Karpas-422 (cell line): ENCODE measurements at places on chromosomes 12 and 14.

DNA sequence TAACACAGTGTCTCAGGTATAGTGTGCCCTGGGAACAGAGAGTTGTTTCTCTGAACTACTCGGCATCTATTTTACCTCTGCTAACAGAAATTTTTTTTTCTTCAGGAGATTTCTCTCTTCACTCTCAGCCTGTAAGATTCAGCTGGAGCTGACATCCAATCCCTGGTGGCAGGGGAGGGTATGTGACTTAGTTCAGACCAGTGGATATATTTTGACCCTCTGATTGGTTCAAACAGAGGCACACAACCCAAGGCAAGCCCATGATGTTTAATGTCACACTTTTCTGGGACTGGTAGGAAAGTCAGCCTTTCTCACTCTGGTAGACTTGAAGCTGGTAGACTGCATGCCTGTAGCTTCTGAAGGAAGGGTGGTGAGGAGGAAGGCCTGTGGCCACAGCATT lies 147.9 kb downstream of the HMGA2 start:
- DNase-seq: no peak

GRCh38 chr14:23104591-23105347 lies at the start of gene CIROP:
Gene CIROP, minus strand, starts transcription at chr14:23104989. Its CDS starts 69 bp downstream, at chr14:23104920.
- DNase-seq: no peak

DNA sequence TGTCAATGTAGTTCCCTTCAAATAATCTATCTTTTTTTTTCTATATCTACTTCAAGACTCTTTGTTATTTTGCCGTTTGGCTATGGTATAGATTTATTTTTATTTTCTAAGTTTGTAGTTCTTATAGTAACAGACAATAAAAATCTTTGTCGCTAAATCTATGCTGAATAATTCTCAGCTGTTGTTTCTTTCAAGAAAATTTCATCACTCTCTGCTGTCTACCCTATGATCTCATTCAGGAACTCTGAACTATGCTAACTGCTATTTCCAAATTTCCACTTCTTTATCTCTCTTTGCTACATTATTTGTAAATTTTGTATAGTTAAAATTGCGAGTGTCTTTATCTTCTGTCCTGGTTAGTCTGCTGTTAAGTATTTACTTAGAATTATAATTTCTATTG lies 353.6 kb downstream of the LRFN5 start:
- DNase-seq: no peak

- DNase-seq: no peak
These were observed 435.7 kb downstream of the CCER1 start for GRCh38 chr12:90519285-90519684.

DNA sequence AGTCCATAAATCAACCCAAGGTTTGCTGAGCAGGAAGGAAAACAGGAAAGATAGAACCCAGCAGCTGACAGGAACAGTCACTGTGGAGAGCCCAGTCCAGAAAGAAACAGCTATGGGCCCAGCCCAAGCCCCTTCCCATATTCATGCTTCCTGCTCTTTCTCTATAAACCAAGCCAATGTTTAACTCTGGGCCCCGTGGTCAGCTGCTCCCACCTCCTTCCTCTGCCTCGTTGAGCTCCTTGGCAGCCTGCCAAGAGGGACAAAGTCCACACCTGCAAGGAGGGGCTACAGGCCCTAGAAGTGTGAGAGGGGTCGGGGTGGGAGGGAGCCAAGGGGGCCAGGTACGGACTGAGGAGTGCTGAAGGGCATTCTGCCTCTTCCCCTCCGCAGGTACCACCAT lies 10.0 kb downstream of the SLC6A13 start:
- no peak for DNase-seq

DNA sequence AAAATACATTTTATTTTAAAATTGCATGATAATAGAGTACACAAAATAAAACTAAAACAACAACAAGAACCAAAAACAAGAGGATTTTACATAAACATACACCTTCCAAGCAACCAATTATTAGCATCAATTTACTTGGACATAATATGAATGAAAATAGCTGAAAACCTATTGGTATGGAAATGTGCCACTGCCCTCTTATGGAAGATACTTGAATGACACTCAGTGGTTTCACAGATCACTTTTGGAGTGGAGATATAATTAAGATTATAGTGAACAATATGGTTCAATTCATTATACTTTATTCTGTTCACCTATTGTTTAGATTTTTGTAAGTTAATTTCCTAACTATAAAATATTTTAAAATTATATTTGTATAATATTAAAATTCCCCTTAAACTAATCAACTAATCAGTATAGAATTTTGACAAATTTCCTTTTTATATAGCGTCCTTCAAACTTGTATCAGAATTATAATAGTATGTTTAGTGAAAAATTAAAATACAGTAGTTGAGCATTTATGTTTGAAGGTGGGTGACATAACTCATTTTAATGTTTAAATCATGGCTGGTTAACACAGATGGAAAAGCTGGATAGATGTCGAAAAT lies 70.1 kb downstream of the SLC6A15 start:
- DNase-seq: peak; percentile 75

DNA sequence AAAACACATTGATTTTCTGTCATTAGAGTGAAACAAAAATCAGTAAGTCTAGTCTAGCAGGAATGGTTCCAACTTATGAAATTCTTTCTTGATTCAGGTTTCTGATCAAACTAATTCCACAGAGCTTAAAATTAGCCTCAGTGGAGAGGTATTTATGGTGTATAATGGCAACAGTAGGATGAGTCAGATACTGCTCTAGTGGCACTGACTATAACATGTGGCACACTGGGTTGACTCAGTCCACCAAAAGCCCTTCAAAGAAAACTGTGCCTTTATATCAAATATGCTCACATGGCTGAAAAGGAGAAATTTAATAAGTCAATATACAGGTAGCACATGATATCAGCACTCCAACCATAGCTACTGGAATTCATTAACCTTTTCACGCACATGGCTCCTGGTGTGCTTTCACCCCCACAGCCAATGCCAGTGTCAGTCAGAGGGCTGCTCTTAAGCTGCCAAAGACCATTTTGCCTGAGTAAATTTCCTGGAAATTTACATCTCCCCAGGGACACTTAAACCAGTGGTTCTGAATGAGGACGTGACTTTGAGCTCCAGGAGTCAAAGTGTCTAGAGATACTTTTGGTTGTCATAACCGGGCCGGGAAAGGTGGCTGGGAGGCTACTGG lies 21.7 kb upstream of the CATSPERB start:
- DNase-seq: no peak

GRCh38 chr14:60221457-60221856 lies 27.6 kb upstream of the PPM1A start:
- no peak for DNase-seq

DNA sequence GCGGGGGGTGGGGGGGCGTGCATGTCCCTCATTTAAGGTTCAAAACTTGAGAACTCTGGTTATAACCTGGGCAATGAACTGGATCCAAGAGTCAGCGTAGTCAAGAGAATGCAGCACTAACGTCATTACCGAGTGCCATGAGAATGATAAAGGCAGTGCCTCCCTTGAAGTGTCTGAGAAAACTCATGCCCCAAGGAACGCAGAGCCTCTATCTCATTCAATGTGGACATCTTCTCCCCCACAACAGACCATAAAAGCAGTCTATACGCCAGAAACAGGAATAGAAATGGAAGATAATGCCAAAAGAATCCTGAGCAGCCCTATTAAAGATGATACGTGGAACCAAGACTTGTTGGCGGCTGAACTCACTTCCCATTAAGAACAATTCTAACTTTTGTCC lies 208.6 kb downstream of the MED13L start:
- no peak for DNase-seq

DNA sequence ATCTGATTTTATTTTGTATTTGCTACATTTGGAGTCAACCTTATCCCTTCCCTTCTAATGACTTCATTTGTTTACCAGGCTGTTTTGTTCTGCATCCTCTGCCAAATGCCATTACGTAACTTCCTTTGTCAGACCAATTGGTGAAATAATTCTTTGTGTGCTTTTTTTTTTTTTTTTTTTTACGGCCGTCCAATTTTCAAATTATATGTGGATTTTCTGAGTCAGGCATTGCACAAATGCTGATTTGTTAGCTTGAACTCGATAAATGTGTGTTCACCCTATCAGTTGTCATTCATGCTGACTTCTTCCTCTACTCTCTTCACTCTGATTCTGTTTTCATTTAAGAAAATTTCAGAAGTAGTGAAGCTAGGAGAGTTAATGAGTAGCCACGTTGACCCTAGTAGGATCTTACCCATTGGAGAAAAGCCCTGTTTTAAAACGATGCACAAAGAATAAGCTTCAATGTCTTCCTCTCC lies 386.2 kb downstream of the DIO2 start:
- DNase-seq: no peak

- no peak for DNase-seq
These were observed 113.7 kb upstream of the RTL1 start for GRCh38 chr14:101017209-101017608.

GRCh38 chr14:39722547-39723273 lies 290.5 kb upstream of the FBXO33 start:
- DNase-seq: no peak

GRCh38 chr14:58744801-58745394 lies 107.1 kb downstream of the DACT1 start:
- no peak for DNase-seq

GRCh38 chr12:127489061-127489460 lies 777.9 kb upstream of the TMEM132C start:
- no peak for DNase-seq

DNA sequence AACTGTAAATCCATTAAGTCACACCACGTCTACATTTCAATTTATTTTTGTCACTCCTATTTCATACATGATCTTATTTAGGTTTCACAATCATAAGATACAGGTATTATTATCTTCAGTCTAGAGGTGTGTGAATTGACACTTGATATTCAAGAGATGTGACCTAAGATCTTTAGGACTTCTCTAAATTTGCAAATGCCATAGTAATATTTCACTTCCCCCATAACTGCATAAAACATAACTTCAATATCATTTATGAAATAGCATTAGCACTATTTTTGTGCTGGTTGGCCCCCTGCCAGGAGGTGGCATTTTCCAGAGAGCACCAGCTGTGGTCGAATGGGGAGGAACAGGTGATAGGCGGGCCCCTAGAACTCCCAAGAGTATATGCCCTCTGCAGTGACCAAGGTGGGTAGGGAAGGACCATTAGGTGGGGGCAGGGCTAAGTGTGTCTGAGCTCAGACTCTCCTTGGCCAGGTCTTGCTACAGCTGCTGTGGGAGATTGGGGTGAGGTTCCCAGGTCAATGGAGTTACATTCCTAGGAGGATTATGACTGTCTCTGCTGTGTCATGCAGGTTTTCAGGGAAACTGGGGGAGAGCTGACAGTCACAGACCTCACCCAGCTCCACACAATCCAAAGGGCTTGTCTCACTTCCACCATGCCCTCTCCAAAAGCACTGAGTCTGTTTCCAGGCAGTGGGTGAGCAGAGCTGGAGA lies 49.2 kb upstream of the ERGIC2 start:
- no peak for DNase-seq

GRCh38 chr12:84730561-84731162 lies 181.9 kb downstream of the SLC6A15 start:
- DNase-seq: no peak

DNA sequence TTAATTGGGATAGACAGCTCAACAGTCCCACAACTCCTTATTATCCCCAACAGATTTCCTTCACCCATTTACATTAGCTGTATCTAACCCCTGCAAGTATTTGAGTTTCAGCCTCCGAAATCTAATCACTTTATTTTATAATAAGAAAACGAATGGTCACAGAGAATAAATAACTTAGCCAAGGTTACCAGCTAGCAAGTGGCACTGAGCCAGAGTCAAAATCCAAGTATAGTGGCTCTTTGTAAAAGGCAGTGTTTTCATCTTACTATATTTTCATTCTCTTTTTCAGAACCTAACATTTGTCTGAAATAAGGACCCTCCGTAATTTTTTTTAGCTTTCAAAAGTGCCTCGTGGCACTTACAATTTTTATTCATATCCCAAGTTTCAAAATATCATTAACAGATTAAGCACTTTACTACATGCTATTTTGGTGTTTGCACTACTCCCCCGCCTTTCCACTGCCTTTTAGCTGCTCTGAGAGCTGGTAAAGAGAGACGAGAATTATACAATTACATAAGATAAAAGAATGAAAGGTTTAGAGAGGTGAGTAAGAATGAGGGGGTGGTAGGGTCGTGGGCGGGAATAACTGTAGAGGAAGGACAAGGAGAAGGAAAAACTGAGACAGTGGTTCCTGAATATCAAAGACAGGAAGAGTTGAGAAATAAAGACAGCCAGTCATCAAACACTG lies 3.7 kb upstream of the USP15 start:
- DNase-seq: no peak

DNA sequence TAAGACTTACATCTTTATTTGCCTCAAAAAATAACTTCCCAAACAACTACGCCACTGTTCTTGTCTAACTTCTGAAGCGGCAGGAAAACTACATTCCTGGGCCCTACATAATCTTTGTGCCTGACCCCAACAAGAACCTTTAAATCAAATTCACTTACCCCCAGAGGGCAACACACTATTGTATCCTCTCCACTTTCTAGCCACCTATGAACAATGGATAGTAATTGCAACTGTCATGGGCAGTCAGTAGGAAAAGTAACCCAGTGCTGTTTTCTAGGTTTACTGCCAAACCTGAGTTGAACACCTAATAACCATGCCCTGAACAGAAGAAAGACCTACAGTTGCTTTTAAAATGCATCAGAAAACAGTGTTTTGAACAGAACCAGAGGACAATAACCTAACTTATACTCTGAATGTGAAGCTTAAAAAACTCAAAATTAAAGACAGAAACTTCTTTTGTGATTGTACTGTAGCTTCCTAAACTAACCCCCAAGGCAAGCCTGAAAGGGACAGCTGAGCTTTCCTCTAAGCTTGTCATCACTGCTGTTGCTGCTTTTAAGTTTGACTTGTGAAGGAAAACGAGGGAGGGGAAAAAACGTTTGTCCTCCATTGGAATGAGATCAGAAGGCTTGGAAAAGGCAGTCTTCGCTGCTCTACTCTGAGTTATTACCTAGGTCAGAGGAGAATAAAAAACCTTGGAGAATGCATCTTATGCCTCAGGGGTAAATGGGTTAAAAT lies 195.7 kb downstream of the SOX5 start:
- DNase-seq: no peak

- no peak for DNase-seq
These were observed 597.3 kb downstream of the NRXN3 start for GRCh38 chr14:78767436-78767835.

- DNase-seq: peak; percentile 65
These were observed 41.3 kb upstream of the PNMA1 start for GRCh38 chr14:73755434-73756014.
